ENCODE measurements at places on chromosomes 16 and 17.

DNA sequence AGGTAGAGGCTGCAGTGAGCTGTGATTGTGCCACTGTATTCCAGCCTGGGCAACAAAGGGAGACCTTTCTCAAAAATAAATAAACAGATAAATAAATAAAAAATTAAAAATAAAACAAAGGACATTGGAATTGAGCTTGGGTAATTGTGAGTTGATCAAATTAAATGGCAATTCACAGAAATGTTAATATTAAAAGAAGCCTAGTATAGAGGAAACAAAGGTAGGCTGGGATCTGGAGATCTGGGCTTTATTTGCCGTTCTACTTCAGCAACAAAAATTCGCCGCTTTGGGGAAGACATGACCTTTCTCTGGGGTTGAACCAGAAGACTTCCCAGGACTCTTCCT is 332 bp upstream of the VPS25 start:
- DNase-seq = no peak

GRCh38 chr17:41518789-41519449 is at the start of gene KRT15:
KRT15 (minus strand) TSS chr17:41518890; CDS start chr17:41518827, 63 bp downstream.
- DNase-seq = no peak

DNA sequence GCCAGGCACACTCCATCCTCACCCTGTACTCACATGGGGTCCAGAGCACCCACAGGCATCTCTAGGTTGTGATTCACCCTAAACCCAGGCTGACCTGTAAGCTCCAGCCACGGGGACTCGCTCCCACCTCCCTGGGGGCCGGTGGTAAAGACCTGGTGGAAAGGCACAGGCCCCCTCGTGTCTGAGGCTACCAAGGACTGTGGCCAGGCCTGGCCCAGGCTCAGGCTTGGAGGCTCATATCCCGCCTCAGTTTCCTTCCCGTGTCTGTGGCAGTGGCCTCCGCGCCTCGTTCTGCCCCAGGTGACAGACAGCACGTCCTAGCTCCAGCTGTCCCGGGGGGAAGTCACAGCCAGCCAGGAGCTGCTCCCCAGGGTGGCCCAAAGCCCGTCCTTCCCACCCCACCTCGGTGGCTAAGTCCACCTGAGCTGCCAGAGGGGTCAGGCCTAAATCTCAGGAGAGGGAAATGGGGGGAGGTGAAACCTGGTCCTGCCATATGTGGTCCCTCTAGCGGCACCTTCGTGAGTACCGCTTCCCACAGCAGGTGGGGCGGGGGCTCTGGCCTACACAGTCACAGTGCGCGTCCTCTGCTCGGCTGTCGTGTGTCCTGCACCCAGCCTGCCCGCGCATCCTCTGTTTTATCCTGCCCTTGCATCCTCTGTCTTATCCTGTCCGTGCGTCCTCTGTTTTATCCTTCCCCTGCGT is 12.6 kb downstream of the CDH15 start:
- no peak for DNase-seq

- no peak for DNase-seq
Observed at GRCh38 chr17:14209215-14209614, 27.4 kb downstream of the CDRT15 start.

GRCh38 chr17:75806822-75807500 is 22.4 kb downstream of the UNK start:
- no peak for DNase-seq

GRCh38 chr16:66220702-66221101 is 145.8 kb upstream of the CDH5 start:
- no peak for DNase-seq

- DNase-seq = no peak
Observed at GRCh38 chr16:65534121-65534528, 412.3 kb upstream of the CDH11 start.

GRCh38 chr16:51487880-51488279 is 336.8 kb upstream of the SALL1 start:
- no peak for DNase-seq

DNA sequence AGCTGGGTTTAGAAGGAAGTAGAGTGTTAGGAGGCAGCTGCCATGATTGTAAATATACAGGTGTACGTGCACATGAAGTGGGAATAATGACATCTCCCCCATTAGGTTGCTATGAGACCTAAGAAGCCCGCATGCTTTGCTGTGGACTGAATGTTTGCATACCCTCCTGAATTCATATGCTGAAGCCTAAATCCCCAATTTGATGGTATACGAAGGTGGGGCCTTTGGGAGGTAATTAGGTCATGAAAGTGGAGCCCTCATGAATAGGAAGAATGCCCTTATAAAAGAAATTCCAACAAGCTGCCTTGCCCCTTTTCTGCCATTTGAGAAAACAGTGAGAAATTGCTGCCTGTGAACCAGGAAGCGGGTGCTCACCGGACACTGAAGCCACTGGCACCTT is 44.0 kb downstream of the CCDC182 start:
- no peak for DNase-seq

GRCh38 chr17:3978421-3979289 is 14.4 kb upstream of the ATP2A3 start:
- no peak for DNase-seq

- no peak for DNase-seq
Observed at GRCh38 chr17:27733773-27734172, 66.6 kb downstream of the NOS2 start.

- DNase-seq = no peak
Observed at GRCh38 chr16:86077243-86077940, 178.4 kb downstream of the IRF8 start.
